ENCODE measurements at places on chromosomes 4 and X.
A peak's percentile ranks its signal among the peaks of the same experiment; 100 is the strongest.

DNA sequence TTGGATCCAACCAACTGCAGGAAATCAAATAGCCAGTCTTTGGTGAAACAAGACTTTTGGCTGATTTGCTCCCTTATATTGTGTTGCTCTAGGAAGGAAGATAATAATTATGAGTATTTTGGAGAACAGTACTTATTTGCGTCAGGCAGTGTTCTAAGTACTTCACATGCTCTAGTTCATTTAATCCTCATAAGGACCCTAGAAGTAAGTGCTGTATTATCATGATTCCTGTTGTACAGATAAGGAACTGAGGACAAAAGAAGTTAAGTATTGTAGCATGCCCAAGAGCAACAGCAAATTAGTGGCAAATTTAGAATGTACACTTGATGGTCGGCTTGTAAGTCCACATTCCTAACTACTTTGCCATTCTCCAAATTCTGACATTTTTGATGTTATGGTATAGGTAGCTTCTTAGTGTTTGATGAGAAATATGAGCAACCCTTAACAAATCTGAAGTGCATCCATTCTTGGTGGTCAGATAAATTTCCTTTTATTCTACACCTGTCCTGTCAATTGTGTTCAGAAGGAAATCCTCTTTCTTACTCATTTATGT, 72.0 kb downstream of the SPRY1 start:
- DNase-seq = no peak

GRCh38 chr4:94068753-94069719, 138.6 kb upstream of the SMARCAD1 start:
- no peak for DNase-seq

GRCh38 chrX:14564058-14564457, 34.7 kb downstream of the GLRA2 start:
- no peak for DNase-seq

GRCh38 chr4:166493924-166494345, 620.9 kb downstream of the TLL1 start:
- DNase-seq = no peak

DNA sequence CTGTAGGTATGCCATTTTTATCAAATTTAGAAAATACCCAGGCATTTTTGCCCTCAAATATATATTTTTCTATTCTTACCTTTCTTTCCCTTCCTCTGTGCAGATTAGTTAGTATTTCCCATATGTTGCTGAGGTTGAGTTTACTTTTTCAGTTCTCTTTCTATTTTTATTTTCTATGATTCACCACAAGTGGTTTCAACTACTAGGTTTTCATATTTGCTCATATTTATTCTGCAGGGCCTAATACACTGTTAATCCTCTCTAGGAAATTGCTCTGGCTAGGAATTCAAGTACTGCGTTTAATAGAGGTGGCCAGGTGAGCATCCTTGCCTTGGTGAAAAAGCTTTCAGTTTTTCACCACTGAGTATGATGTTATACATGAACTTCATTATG, 1535.3 kb upstream of the PCDH10 start:
- DNase-seq = no peak

- no peak for DNase-seq
Observed at GRCh38 chr4:34183926-34184325, 2060.4 kb downstream of the ARAP2 start.

DNA sequence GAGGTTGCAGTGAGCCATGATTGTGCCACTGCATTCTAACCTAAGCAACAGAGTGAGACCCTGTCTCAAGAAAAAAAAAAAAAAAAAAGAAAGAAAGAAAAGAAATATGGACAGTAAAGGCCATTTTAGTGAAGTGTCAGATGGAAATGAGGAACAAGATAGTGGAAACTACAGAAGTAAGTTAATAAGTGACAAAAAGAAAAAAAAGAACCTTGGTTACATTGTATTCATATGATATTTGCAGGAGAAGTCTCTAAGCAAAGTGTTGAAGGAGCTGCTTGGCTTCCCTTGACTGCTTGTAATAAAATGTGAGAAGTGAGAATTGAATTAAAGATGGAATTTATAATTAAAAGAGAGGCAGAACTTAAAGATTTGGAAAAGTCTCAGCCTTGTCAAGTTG, 73.2 kb downstream of the HOPX start:
- DNase-seq = no peak

DNA sequence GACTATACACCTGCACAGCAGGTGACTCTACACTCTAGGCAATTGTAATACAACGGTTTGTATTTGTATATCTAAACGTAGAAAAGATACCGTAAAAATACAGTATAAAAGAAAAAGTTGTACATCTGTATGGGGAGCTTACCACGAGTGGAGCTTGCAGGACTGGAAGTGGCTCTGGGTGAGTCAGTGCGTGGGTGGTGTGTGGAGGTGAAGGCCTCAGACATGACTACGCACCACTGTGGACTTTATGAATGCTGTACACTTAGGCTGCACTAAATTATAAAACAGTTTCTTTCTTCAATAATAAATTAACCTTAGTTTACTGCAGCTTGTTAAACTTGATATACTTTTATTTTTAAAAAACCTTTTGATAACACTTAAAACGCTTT, 85.0 kb upstream of the FAT1 start:
- DNase-seq = no peak

GRCh38 chr4:108352664-108353308, 184.1 kb upstream of the LEF1 start:
- DNase-seq = no peak

DNA sequence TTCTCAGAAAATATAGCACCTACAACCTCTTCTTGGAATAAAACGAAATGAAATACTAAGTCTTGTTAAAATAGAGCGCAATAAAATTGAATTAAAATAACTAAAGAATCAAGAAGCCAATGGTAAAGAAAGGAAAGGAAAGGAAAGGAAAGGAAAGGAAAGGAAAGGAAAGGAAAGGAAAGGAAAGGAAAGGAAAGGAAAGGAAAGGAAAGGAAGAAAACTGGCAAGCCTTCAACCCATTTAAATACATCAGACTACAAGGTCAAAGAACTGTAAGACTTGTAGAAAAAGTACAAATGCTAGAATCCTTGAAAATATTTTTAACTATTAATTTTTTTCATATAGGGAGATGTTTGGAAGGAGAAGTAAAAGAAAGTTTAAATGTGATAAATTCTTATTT, 372.1 kb downstream of the IQCM start:
- no peak for DNase-seq

- DNase-seq = no peak
Observed at GRCh38 chrX:139902559-139902958, 30.3 kb downstream of the ATP11C start.

GRCh38 chr4:157265281-157265680, 44.8 kb downstream of the GRIA2 start:
- DNase-seq = no peak

- DNase-seq = no peak
Observed at GRCh38 chr4:8602686-8603430, 10.3 kb downstream of the CPZ start.

- no peak for DNase-seq
Observed at GRCh38 chr4:38452009-38452408, 212.0 kb upstream of the KLF3 start.

DNA sequence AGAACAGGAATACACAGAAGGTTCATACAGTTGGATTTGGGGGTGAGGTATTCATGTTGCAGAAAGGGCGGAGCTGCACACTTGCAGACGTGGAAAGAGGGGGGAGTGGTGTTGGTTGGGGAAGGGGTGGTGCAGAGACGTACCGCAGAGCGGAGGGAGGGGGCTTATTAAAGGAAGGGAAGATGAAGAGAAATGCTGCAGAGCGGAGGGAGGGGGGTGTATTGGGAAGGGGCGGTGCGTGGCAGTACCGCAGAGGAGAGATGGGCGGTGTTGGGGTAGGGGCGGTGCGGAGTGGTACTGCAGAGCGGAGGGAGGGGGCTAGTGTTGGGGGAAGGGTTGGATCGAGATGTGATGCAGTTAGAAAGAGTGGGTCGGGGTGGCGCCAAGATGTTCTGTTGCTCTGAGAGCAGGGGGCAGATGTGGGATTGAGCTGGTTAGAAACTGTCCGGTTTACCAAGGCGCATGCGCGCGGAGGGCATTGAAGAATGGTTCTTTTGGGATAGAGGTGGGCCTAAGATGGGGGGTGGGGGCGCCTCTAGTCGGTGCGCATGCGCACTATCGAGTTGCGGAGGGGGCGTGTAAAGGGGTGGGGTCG, 900 bp downstream of the TRO start:
- peak; percentile 34 for DNase-seq

DNA sequence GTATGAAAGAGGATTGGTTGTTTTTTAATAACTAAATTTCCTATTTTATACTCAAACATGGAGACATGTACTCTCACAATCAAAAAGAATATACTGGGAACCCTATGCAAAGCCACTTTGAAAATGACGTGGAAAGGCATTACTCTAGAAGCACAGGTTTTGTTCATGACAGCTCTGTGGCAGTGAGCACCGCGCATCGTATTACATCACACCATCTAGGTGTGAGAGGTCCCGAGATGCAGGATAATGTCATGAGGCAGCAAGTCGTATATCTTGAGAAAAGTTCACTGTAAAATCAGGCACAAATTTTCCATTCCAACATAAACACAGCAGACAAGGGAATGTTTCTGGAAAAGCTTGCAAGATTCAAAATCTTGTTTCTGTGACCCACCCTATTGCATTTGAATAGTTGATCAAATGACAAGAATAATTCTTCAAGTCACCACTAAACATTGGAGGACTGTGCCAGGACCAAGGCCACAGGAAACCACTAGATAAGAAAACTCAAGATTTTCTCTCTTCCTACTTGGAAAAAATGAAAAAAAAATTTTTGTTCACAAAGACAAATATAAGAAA, 127.6 kb downstream of the LDB2 start:
- DNase-seq = no peak

GRCh38 chr4:188196134-188196735, 57.0 kb downstream of the TRIML1 start:
- no peak for DNase-seq

DNA sequence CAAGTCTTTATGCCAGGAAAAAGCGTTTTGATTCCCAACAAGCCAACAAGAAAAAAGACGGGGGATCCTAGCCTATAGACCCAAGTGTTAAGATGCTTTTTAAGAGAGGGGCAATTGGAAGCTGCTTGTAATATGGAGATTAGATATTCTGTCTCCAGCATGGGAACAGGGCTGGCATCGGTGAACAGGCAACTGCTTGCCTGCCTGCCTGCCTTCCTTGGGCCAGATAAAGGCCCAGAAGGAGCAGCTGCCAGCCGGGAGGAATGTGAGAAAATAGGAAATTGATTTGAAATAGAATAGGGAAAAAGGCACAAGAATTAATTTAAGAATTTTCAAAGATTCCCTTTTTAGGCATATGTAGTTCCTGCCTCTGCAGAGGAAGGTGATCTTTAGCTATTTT, 192.2 kb downstream of the TENM3 start:
- DNase-seq = no peak

DNA sequence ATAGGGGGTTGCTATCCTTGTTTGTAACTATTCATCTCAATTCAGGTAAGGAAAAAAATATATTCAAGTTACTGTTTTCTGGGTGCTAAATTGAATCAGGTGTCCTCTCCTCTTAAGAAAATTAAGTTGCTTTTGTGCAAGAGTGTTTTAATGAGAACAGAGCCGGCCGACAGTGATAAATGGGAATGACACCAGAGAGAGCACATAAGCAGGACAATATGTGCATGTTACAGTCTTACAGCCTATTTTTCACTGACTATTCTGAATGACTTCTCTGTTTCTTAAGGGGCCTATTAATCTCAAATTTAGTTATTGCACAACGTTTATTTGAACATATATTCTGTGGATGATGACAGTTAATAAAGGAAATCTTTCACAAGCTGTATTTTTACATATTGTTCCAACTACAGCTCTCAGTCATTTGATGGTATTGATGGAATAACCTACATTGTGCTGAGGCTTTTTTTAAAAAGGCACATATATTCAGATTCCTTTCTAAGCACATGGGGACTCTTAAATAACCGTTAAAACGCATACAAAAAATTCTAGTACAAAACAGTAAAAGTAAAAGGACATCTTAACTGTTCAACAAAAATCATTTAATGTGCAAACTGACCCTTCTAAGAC, 68.4 kb downstream of the SLC10A7 start:
- DNase-seq = no peak

GRCh38 chr4:147629783-147630730, 12.9 kb downstream of the TMEM184C start:
- DNase-seq = no peak

DNA sequence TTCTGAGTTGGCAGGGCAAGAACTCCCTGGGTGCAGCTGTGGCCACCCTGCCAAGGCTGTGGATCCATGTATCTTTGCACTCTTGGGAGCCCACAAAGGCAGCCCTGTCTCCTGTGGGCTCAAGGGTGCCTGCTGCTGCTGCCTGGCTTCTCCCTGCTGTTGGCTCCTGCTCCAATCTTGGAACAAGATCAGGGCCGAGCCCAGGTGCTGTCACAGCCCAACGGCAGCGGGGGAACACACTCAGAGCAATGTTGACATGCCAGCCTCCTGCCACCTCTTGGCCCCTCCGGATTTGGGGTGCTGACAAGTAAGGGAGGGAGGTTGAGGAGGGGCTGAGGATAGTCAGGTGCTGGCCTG, 57.9 kb downstream of the COX18 start:
- no peak for DNase-seq

GRCh38 chr4:125791896-125792295, 477.1 kb downstream of the FAT4 start:
- no peak for DNase-seq

DNA sequence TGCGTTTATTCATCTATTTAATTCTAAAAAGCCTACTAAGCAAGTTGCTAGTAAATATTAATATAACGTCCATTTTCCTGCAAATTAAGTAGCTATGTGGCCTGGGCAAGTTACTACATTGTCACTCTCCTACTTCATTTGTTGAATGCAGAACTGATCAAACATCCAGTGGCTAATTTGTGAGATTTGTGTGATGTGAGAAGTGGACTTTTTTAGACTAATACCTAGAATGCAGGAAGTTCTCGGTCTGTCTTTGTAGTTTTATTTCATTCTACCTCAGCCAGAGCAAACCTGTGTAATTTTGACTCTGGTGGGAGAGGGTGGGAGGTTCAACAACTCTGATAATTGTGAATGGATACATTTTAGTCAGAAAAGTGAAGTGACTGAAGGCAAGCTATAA, 840 bp downstream of the GUF1 start:
- DNase-seq = no peak

DNA sequence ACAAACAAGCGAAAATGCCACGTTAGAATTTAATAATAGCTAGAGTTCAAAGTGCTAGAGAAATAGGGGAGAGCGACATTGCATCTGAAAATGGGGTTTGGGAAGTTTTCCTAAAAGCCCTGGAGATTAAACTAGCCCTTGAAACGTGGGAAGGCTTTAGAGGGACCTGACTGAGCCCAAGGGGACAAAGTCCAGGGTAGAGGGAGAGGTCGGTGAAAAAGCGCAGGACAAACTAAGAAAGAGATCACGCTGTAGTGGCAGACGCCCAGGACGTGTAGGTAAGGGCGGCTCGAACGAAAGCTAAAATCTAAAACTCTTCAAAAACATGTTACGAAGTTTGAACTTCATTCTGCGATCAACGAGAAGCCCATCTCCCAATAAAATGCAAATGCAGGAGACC, 1.1 kb upstream of the ATP11C start:
- no peak for DNase-seq

GRCh38 chr4:52750819-52751486, at the start of gene ERVMER34-1:
Gene ERVMER34-1 (minus strand): TSS chr4:52751425. CDS start chr4:52745520, 5,905 bp downstream.
- peak; percentile 0 for DNase-seq

- DNase-seq = no peak
Observed at GRCh38 chr4:28505064-28505463, 1644.4 kb downstream of the STIM2 start.

Measured in stimulated activated CD4-positive, alpha-beta T cell treated with anti-CD3 and anti-CD28 coated beads, Interleukin-12 subunit alpha, Interleukin-12 subunit beta, amount 100 ng/mL, for 24 hours (primary cell).